ENCODE measurements at places on chromosomes 5 and 9.

GRCh38 chr9:125343518-125344275, 82.1 kb downstream of the GAPVD1 start:
- no peak for DNase-seq

DNA sequence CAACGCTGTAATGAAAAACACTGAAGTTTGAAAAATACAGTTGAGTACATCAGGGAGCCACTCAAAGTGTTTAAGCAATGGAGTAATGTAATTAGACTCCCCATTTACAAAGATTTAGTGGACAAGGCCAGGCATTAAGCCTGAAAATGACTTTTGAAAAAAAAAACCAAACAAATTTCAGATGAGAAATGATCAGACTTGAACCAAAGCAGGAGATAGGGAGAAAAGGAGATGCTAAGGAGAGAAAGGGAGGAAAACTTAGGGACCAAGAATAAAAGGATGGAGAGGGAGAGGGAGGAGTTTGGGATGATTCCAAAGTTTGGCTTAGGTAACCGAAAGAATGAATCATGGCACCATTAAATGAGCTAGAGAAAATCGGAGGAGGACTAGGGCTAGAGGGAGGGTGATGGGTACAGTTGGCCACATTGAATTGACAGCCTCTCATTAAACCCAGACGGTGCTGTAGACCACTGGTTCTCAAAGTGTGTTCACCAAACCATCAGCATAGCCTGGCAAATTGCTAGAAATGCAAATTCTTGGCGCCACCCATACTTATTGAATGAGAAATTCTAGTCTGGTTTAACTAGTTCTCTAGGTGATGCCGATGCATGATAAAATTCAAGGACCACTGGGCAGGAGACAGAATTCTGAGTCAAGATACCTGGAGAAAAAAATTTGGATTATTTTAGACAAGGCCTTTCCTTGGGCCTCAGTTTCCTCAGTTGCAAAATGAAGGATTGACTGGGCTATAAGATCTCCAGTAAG, 6.2 kb upstream of the CPEB4 start:
- no peak for DNase-seq

GRCh38 chr9:118761016-118761790, 608.0 kb downstream of the BRINP1 start:
- DNase-seq: no peak

- DNase-seq: peak; percentile 38
Measured at GRCh38 chr5:78360924-78361630, 660 bp downstream of the SCAMP1 start.

- peak; percentile 10 for DNase-seq
Measured at GRCh38 chr9:114507726-114508125, 2.5 kb upstream of the WHRN start.

GRCh38 chr5:78677777-78678668, 29.5 kb upstream of the LHFPL2 start:
- no peak for DNase-seq

- DNase-seq: no peak
Measured at GRCh38 chr5:18576586-18576985, 942.3 kb downstream of the TAF11L14 start.
